CD4-positive, CD25-positive, alpha-beta regulatory T cell (primary cell): ENCODE measurements at places on chromosomes 12 and 14. TPM values are rescaled to one million over a fixed set of nuclear protein-coding genes. Genes with fewer than 3 reads are reported as not detected.

GRCh38 chr14:35202195-35202594 is 79.8 kb downstream of the PRORP start:
- H3K27ac ChIP-seq: no peak overlapping the region
- H3K4me3 ChIP-seq: no peak overlapping the region
- H3K27me3 ChIP-seq: no peaks in the 10 kb centered on the region
- no peaks in the 10 kb centered on the region for H3K36me3 ChIP-seq
- DNase-seq: no peak

GRCh38 chr14:67586369-67586768 is 13.7 kb downstream of the PIGH start:
- DNase-seq: no peak
- no peak overlapping the region for H3K4me3 ChIP-seq
- no peaks in the 10 kb centered on the region for H3K4me1 ChIP-seq
- H3K27ac ChIP-seq: no peak overlapping the region
- peaks cover 28% of the 10 kb centered on the region for H3K36me3 ChIP-seq
- H3K27me3 ChIP-seq: no peaks in the 10 kb centered on the region

DNA sequence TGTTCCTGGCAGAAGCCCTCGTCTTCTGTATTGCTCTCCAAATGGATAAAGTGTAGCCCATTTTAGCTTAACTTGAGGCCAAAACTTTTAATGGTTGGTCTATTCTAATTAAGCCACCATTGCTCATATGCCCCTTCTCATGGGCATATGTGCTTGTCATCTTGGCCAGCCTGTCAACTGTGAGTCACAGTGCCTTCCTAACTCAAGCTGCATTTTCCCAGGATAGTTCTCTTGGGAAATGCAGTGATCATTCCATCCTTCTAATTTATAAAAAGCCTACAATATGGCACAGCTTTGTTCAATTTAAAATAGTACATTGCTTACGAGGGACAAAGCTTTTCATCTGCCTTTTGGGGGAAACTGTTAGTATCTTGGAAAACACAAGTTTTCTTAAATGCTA is 6.6 kb downstream of the PTHLH start:
- no peak overlapping the region for H3K4me3 ChIP-seq
- H3K36me3 ChIP-seq: no peaks in the 10 kb centered on the region
- no peak for DNase-seq
- H3K4me1 ChIP-seq: peaks cover 22% of the 10 kb centered on the region

The VRTN gene
- not detected for total RNA-seq
